ENCODE measurements at places on chromosomes 11 and 22.

GRCh38 chr11:124152770-124153407 is 30.3 kb upstream of the OR10D3 start:
- no peaks in the 10 kb centered on the region for H3K4me1 ChIP-seq
- DNase-seq, result no peak
- H3K27me3 ChIP-seq, result no peaks in the 10 kb centered on the region
- no peaks in the 10 kb centered on the region for H3K36me3 ChIP-seq

GRCh38 chr11:79592824-79593223 is 152.0 kb upstream of the TENM4 start:
- H3K27me3 ChIP-seq, result no peaks in the 10 kb centered on the region
- no peak overlapping the region for H3K27ac ChIP-seq
- no peaks in the 10 kb centered on the region for H3K36me3 ChIP-seq
- no peaks in the 10 kb centered on the region for H3K4me1 ChIP-seq

GRCh38 chr22:24021304-24021703 is 10.2 kb downstream of the CABIN1 start:
- H3K4me1 ChIP-seq, result no peaks in the 10 kb centered on the region
- H3K27ac ChIP-seq, result no peak overlapping the region
- H3K36me3 ChIP-seq, result peaks cover 4% of the 10 kb centered on the region

DNA sequence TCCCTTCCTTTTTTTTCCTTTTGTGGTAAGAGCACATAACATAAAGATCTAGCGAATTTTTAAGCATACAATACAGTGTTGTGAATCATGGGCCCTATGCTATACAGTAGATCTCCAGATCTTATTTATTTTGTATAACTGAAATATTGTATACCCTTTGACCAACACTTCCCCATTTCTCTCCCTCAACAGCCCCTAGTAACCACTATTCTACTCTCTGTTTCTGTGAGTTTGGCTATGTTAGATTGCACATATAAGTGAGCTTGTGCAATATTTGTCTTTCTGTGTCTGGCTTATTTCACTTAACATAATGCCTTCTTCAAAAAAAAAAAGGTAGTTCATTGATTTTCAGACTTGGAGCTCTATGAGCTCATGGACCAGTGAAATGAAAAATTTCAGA is 180.5 kb downstream of the C11orf91 start:
- DNase-seq, result no peak
- H3K4me1 ChIP-seq, result no peaks in the 10 kb centered on the region
- no peaks in the 10 kb centered on the region for H3K36me3 ChIP-seq
- no peak overlapping the region for H3K27ac ChIP-seq
- no peaks in the 10 kb centered on the region for H3K27me3 ChIP-seq

- H3K4me1 ChIP-seq, result no peaks in the 10 kb centered on the region
- no peak for DNase-seq
- H3K4me3 ChIP-seq, result no peak overlapping the region
- no peak overlapping the region for H3K27ac ChIP-seq
- no peaks in the 10 kb centered on the region for H3K36me3 ChIP-seq
- H3K27me3 ChIP-seq, result no peaks in the 10 kb centered on the region
Measured at GRCh38 chr11:78791254-78791653, 216.6 kb upstream of the NARS2 start.

DNA sequence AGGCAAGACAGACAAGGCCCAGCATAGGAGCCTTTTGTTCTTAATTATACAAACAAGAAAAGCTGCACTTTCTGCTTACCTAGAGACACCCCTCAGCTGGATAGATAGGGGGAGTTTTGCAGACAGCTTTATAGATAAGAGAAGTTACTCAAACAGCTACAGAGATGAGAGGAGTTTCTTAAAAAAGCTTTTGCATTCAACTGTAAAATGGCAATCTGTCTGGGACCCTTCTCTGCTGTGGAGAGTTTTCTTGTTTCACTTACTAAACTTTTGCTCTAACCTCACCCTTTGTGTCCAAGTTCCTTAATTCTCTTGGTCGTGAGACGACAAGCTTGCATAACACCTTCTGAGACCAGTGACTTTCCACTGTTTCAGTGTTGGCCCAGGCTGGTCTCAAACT is 103.8 kb upstream of the CHORDC1 start:
- no peaks in the 10 kb centered on the region for H3K4me1 ChIP-seq
- DNase-seq, result no peak
- no peak overlapping the region for H3K4me3 ChIP-seq
- H3K36me3 ChIP-seq, result no peaks in the 10 kb centered on the region
- H3K27me3 ChIP-seq, result no peaks in the 10 kb centered on the region
- no peak overlapping the region for H3K27ac ChIP-seq

DNA sequence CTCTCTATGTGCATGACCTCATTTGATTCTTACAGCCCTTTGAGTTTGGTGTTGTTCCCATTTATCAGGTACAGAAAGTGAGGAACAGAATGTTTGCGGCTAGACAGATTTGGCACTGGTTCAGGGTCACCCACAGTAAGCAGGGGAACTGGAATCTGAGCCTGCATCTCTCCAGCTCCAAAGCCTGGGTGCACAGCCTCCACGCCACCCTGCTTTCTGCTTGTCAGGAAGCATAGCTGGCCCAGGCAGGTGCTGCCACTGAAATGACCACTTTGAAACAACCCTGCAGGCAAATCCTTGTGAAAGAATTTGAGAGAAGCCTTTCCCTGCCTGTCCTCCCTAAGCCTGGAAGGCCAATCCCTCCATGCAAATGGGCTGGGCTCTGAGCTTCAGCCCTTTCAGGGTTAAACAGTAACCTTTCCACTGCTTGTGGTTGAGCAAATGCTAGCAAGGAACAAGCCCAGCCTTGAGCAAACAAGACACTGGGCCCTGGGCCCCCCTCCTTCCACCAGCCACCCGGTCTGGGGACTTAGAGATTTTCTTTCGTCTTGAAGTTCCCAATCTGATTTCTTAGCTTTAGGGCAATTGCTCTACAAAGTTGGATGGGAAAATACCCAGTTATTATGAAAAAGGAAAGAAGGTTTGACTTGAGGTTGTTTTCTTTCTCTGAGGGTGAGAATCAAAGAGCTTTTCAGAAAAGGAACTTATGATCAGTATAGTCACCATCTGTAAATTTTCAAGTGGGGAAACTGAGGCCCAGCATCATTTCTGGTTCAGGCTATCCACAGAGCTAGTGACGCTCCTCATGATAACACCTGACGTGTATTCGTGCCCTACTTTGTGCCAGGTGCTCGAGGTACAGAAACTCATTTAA is 19.4 kb downstream of the EHF start:
- no peak overlapping the region for H3K4me3 ChIP-seq
- no peak for DNase-seq
- H3K36me3 ChIP-seq, result no peaks in the 10 kb centered on the region
- H3K27me3 ChIP-seq, result no peaks in the 10 kb centered on the region
- H3K27ac ChIP-seq, result no peak overlapping the region

DNA sequence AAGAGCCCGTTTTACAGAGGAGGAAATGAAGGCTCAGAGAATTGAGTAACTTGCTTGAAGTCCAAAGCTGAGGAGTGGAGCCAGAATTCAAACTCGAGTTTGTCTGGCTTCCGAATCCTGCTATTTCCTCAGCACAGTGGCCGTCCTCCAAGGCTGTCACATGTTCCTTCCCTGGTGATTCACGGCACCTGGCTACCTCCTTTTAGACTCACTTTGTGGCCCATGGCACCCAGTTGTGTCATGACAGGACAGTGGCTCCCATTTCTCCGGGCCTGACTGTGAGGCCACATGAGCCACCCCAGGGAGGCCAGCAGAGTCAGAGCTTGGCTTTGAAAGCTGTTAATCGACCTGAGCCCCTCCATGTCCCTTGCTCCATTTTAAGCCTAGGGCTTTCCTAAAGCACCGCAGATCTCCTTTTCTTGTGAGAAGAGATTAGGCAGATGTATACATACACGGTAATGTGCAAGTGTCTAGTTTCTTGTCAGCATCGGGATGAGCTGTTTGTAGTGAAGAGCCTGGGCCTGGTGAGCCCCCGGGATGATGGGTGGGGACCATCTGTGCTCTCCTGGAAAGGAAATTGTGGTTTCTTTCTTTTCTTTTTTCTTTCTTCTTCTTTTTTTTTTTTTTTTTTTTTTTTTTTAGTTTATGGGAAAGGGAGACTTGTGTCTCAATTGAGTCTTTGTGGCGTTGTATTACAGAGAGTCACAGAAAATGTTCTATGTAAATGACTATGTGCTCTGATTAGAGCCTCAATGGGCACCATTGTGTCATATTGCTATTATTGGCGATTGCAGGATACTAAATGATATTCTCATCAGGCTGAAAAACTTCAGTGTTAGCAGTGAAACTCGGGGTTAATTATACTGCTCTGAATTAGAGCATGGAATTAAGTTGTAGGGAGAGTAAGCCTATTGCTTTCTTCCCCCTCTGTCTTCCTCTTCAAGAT is 54.8 kb downstream of the PTPRJ start:
- no peak overlapping the region for H3K4me3 ChIP-seq
- peak overlapping the region; percentile 3 for H3K27ac ChIP-seq
- no peaks in the 10 kb centered on the region for H3K27me3 ChIP-seq
- peak; percentile 64 for DNase-seq

GRCh38 chr22:49291781-49292180 is 535.9 kb downstream of the BRD1 start:
- no peak for DNase-seq
- H3K27ac ChIP-seq, result no peak overlapping the region
- no peaks in the 10 kb centered on the region for H3K36me3 ChIP-seq
- H3K4me3 ChIP-seq, result no peak overlapping the region
